ENCODE measurements at places on chromosomes 13 and 19. TPM values are rescaled to one million over a fixed set of nuclear protein-coding genes. Genes with fewer than 3 reads are reported as not detected.
A peak's percentile ranks its signal among the peaks of the same experiment; 100 is the strongest.

DNA sequence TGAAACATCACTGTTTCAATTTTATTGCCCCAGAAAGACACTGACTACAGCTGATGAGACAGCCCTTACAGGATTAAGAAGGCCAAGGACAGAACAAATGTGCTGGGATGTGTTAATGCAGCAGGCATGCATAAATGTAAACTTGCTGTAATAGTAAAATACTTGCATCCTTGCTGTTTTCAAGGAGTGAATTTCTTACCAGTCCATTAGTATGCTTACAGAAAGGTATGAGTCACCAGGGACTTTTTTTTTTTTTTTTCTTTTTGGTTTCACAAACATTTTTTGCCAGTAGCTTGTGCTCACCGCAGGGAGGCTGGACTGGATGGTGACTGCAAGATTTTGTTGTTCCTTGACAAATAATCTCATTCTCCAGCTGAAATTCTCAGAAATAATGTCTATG lies 55.1 kb downstream of the GPR180 start:
- DNase-seq, result no peak

- peak; percentile 45 for DNase-seq
These were observed 1442.6 kb downstream of the SLITRK5 start for GRCh38 chr13:89113744-89114143.

DNA sequence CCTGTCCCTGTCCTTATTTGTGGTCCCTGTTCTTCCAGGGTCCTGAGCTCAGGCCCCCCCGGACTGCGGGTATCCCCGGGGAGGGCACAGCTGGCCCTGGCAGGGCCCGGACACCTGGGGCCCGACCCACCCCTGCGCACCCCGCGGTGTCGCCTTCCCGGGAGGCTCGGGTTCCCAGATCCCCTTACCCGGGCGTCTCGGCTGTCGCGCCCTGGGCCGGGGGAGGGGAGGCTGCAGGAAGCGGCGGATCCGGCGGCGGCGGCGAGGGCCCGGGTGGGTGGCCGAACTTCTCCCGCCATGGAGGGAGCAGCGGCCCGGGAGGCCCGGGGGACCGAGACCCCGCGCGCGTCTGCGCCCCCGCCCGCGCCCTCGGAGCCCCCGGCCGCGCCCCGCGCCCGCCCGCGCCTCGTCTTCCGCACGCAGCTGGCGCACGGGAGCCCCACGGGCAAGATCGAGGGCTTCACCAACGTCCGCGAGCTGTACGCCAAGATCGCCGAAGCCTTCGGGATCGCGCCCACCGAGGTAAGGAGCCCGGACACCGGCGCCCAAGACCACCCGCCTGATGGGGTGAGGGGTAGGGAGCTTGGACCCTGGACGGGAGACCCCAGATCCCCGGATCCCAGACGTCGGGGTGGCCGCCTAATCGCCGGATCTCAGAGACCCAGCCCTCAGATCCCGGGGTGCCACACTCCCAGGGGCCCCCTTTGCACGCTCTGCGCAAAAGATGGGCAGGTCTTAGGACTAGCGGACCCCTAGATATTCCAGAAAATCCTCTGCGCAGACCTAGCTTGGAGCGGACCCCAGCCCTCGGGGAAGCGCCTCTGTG lies at the start of gene GIPC3:
Gene GIPC3 (plus strand): TSS at position 178 of the 826 bp plus-strand sequence. CDS start 120 bp downstream, at position 298.
- DNase-seq, result peak; percentile 71

GRCh38 chr19:9818175-9818733 lies 625 bp downstream of the FBXL12 start:
- no peak for DNase-seq

DNA sequence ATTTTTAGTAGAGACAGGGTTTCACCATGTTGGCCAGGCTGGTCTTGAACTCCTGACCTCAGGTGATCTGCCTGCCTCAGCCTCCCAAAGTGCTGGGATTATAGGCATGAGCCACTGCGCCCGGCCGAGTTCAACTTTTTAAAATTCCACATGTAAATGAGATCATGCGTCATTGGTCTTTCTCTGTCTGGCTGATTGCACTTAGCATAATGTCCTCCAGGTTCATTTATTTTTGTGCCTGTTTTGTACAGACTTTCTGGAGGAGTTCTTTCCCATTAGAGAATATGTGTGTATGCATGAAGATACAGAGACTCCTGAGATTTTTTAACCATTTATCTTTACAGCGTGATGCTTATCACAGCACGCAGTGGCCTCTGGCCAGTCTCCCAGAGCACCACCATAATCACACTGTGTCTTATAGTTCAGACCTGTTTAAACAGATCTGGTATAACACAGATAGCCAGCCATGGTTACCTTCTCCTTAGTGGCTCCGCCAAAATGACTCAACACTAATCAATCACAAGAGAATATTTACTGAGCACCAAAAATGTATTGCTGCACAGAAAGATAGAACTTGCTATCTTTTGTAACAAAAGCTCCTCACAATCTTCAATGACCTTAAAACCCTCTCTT lies 11.4 kb upstream of the STARD13 start:
- no peak for DNase-seq

- DNase-seq, result no peak
These were observed 1.0 kb upstream of the TYROBP start for GRCh38 chr19:35908973-35909683.

The TGFBR3L gene
- total RNA-seq, result 2.2 TPM

The SLC27A1 gene
- 18.5 TPM for total RNA-seq

The DCT gene
- total RNA-seq, result not detected

The GRK1 gene
- 1.7 TPM for total RNA-seq

The FAM216B gene
- total RNA-seq, result not detected

The PSG11 gene
- not detected for total RNA-seq

Measured in endodermal cell (in vitro differentiated cells).